G401 (cell line): ENCODE measurements at places on chromosomes 3 and 15.

DNA sequence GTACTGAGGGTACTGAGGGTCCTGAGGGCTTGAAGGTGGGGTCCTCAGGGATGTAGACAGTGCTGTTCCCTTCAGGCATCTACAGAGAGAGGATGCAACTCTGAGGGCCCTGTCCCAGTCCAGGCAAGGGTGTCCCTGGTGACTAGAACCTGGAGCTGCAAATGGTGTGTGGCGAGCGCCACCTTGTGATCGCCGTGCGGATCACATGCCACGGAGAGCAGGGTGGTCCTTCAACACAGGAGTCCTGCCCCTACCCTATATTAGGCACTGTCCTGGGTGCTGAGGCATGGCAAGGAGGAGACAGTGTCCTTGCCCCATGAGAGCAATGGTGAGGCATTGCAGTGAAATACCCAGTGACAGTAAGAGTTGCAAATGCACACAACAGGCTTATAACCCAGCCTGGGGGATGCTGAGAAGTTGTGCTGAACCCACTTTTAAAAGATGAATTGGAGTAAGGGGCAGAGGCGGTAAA is 23.6 kb downstream of the RHCG start:
- DNase-seq = peak; percentile 53

- DNase-seq = peak; percentile 67
These were observed 294.1 kb upstream of the UBE2E2 start for GRCh38 chr3:22908989-22909507.

GRCh38 chr3:132543011-132543739 is 53.9 kb upstream of the ACKR4 start:
- DNase-seq = no peak

DNA sequence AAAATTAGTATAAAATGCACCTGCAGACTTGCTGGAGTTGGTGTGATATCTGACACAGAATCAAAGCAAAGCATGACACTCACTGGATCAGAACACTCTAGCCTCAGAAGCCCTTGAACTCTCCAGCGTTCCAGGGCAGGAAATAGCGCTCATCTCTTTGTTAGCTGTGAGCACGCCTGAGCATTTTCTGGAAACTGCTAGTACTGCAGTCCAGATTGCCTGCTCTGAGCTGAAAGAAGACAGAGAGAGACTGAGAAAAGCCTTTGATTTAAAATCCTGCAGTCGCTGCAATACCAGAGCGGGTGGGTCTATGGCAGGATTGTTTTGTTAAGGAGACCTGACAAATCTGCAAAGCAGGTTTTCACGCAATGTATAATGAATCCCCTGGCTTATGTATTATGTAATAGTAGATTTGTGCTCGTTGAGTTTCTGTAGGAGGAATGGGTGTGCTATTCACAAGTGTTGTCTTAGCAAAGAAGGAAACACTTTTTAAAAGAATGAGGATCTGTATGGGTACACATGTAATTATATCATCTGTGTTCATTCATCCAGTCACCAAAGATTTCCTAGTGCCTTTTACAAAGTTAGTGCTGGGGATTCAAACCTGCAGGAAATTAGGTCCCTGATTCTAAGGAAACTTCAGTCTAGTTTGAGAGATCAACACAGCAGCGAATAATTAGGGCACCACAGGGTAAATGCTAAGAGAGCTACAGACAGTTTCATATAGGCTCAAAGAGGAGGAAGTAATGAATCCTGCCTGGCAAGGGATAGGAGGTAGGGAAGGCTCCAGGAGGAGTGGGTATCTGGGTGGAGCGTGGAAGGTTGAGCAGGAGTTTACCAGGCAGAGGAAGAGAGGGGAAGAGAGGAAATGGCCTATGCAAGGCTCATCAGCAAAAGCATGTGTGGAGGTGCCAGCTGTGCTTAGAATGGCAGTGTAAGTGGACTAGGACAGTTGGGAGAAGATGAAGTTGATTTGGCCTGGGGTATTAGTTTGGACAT is 26.1 kb upstream of the MGLL start:
- peak; percentile 88 for DNase-seq

GRCh38 chr3:105827959-105828358 is 40.9 kb downstream of the CBLB start:
- peak; percentile 48 for DNase-seq

DNA sequence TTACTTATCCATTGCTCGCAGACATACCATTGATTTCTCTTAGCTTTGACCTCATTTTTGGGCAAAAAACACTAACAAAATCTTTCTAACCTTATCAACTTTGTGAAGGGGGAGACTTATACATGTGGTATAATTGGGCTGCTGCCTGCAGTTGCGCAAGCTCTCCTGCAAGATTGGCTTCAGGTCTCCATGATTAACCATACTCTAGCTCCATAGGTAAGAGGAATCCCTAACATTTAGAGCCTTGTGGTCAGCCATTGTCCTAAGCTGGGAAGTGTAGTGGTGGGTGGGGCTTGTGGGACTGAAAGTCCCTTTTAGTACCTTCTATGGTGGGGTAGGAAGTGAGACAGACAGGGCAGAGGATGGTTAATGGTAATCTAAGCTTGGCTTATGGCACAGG is 179.6 kb upstream of the THRB start:
- no peak for DNase-seq

- no peak for DNase-seq
These were observed 393.9 kb upstream of the MCTP2 start for GRCh38 chr15:93837450-93837849.

DNA sequence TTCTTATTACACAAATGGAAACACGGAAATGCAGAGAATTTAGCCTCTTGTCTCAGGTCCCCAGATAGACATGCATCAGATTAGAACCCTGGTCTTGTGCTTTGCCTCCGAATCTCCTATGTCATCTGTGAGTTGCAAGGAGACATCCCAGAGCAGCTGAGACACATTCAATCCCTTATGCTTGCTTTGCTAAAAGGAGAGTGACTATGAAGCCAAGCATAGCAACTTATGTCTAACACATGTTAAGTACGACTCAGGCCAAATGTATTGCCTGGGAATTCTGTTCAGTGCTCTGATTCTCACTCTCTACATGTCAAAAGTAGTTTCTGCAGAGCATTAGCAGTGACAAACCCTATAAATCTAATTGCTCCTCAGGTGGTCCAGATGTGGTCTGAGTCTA is 30.6 kb upstream of the LRRC3B start:
- DNase-seq = no peak

- DNase-seq = no peak
These were observed 508.2 kb upstream of the SUCLG2 start for GRCh38 chr3:68162644-68163043.

DNA sequence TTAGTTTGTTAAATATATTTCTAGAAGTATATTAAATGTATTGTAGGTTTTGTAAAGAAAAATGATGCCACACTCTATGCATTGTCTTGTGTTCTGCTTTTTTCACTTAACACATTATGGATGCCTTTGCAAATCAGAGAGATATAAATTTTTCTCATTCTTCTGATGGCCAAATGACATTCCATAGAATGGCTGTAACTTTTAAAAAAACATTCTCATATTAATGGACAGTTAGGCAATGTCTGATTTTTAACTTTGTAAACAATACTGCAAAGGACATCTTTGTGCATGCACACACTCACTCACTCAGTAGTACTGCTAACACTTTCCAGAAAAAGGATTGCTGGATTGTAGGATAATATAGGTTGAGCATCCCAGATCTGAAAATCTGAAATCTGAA is 195.9 kb downstream of the ITPR1 start:
- DNase-seq = no peak

GRCh38 chr3:49279376-49279775 is 2.3 kb upstream of the C3orf62 start:
- DNase-seq = no peak

- no peak for DNase-seq
These were observed 36.5 kb upstream of the PDZRN3 start for GRCh38 chr3:73661265-73661664.

DNA sequence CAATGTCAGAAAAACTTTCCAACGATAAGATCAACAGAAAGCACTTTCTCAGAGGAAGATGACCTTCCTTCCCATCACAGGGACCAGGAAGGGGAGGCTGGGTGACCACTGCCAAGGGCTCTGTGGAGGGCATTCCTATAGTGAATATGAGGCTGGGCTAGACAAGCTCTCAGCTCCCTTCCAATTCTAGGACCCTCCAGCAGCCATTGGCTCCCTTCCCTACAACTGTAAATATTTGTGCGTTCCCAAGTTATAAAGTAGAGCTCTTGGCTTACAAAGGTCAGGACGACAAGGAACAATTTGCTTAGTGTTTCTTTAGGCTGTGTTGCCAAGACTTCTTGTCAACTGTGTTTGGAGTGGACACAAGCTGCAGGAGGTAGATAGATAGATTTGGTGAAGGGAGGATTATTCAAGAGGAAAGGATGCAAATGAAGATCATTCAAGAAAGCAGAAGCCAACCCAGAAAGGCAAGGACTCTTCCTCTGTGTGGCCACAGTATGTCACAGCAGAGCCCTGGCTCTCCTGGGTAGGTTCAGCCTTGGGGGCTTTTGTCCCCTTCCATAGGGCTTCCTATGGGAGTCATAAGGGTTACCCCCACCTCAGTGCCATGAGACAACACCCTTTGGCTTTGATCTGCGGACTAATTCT is 223.6 kb upstream of the TLE3 start:
- no peak for DNase-seq

DNA sequence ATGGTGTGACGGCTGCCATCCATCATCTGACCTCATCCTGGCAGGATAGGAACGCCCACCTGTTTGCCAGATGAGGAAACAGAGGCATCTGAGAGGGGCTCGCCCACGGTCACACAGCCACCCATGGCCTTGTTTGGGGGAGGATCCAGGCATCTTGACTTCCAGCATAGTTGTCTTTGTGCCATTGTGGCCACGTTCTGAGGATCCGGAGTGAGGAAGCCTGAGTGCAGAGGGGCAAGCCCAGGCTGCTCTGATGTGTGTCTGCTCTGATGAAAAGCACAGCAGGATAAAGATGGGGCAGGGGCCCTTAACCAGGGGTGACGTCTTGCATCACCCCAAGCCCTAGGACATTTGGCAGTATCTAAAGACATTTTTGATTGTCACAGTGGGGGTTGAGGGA is 58.7 kb downstream of the FGD5 start:
- DNase-seq = no peak

GRCh38 chr3:139517321-139518065 is 22.0 kb downstream of the RBP1 start:
- DNase-seq = no peak

- no peak for DNase-seq
These were observed 195.1 kb upstream of the LINGO1 start for GRCh38 chr15:77827860-77828259.

- no peak for DNase-seq
These were observed 172.4 kb downstream of the CNTN3 start for GRCh38 chr3:74442068-74442467.

- DNase-seq = no peak
These were observed 104.2 kb upstream of the THRB start for GRCh38 chr3:24598695-24599470.

GRCh38 chr15:80942746-80943565 is 46.7 kb downstream of the MESD start:
- DNase-seq = peak; percentile 89

- no peak for DNase-seq
These were observed 30.2 kb upstream of the MAGEF1 start for GRCh38 chr3:184741798-184742675.

GRCh38 chr15:26697913-26698312 is 75.0 kb downstream of the GABRB3 start:
- peak; percentile 57 for DNase-seq

- DNase-seq = no peak
These were observed 29.5 kb downstream of the TBC1D2B start for GRCh38 chr15:78047761-78048627.

GRCh38 chr3:82587174-82587573 is 825.7 kb upstream of the GBE1 start:
- no peak for DNase-seq
